Mesothelial cell of epicardium (in vitro differentiated cells): ENCODE measurements at places on chromosomes 2 and 18. TPM values are rescaled to one million over a fixed set of nuclear protein-coding genes. Genes with fewer than 3 reads are reported as not detected.
A peak's percentile ranks its signal among the peaks of the same experiment; 100 is the strongest.

DNA sequence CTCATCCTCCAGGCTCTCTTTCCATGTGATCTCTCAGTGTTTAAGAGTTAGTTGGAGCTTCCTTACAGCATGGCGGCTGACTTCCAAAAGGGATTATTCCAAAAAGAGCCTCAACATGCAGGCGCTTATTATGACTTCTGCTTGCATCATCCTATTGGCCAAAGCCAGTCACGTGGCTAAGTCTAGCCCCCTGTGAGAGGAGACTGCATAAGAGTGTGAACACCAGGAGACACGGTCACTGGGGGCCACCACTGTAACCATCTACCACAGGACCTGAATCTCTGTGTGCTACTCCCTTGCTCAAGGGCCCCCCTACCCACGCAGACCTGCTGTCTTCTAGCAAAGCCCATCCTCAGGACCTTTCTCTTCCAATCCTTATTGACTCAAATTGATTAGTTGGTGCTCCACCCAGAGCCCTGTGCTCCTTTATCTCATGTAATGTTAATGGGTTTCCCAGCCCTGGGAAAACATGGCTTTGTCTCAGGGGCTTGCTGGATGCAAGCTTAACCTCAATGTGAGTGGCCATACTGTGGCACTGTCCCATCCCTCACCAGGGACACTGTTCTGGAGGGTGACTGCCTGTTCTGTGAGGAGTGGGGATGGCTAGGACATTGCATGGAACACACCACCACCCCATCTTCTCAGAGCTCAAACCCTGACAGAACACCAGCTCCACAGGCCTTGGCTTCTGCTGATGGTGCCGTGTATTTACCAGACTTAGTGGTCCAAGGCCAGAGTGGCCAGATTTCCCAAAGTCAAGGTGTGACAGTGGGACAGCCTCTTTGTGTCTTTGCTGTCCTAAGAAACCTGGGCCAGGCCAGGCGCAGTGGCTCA is 4.2 kb downstream of the IL1RN start:
- peaks cover 15% of the 10 kb centered on the region for H3K27me3 ChIP-seq
- no peaks in the 10 kb centered on the region for H3K4me1 ChIP-seq
- DNase-seq: no peak
- no peak overlapping the region for H3K27ac ChIP-seq
- H3K36me3 ChIP-seq: no peaks in the 10 kb centered on the region

- H3K27ac ChIP-seq: no peak overlapping the region
- DNase-seq: no peak
- H3K27me3 ChIP-seq: peaks cover 6% of the 10 kb centered on the region
- no peak overlapping the region for H3K4me3 ChIP-seq
- no peaks in the 10 kb centered on the region for H3K36me3 ChIP-seq
Observed at GRCh38 chr2:136250131-136250530, 132.2 kb upstream of the CXCR4 start.

- no peaks in the 10 kb centered on the region for H3K36me3 ChIP-seq
- H3K4me1 ChIP-seq: peaks cover 15% of the 10 kb centered on the region
- no peak overlapping the region for H3K27ac ChIP-seq
- H3K4me3 ChIP-seq: no peak overlapping the region
- H3K27me3 ChIP-seq: no peaks in the 10 kb centered on the region
Observed at GRCh38 chr18:46408334-46408987, 248.6 kb downstream of the LOXHD1 start.

DNA sequence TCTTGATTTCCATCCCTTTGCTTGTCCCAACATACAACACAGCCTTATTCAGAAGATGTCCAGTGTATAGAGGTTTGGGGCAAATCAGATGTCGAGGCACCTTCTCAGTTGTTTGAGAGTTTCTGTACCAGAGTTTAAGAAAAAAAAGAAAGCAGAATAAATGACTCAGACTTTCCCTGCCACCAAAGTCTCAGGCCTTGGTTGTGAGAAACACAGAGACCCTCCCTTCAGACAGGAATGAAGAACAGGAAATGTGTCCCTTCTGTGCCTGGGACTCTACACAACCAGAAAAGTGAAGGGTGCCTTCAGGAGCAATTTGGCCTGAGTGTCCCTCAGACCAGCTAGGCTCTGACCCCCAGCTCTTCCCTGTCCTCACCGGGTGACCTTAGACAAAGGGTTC is 37.3 kb upstream of the REL start:
- H3K4me3 ChIP-seq: no peak overlapping the region
- no peak for DNase-seq
- H3K36me3 ChIP-seq: no peaks in the 10 kb centered on the region

- peaks cover 19% of the 10 kb centered on the region for H3K4me1 ChIP-seq
- no peaks in the 10 kb centered on the region for H3K27me3 ChIP-seq
- DNase-seq: no peak
- peak overlapping the region; percentile 12 for H3K27ac ChIP-seq
Observed at GRCh38 chr2:215705771-215706361, 270.0 kb upstream of the FN1 start.

GRCh38 chr18:61732854-61733253 is 160.0 kb downstream of the RNF152 start:
- no peak overlapping the region for H3K27ac ChIP-seq
- no peaks in the 10 kb centered on the region for H3K27me3 ChIP-seq
- H3K36me3 ChIP-seq: no peaks in the 10 kb centered on the region
- peaks cover 5% of the 10 kb centered on the region for H3K4me1 ChIP-seq

DCDC2C gene
- not detected in 3 replicates for total RNA-seq
